Progenitor cell of endocrine pancreas (in vitro differentiated cells): ENCODE measurements at places on chromosomes 7 and 10.

DNA sequence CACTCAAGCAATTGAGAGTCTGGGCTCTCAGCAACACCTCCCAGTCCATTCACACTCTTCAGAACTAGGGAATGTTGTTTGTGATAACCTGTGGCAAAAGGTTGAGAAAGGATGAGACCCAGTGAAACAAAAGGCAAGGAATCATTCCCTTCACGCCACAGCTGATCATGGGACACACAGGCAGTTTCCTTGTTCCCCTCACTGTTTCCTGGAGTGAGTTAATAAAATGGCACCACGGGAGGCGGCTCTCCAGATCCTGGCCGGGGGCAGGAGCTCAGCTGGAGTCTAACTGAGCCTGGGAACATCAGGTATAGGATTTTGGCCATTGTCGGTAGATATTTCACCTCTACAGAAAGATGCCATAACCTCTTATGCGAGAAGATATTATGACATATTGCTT, 107.3 kb upstream of the FAM171A1 start:
- DNase-seq: no peak

GRCh38 chr7:17633067-17633466, 307.2 kb downstream of the SNX13 start:
- no peak for DNase-seq

DNA sequence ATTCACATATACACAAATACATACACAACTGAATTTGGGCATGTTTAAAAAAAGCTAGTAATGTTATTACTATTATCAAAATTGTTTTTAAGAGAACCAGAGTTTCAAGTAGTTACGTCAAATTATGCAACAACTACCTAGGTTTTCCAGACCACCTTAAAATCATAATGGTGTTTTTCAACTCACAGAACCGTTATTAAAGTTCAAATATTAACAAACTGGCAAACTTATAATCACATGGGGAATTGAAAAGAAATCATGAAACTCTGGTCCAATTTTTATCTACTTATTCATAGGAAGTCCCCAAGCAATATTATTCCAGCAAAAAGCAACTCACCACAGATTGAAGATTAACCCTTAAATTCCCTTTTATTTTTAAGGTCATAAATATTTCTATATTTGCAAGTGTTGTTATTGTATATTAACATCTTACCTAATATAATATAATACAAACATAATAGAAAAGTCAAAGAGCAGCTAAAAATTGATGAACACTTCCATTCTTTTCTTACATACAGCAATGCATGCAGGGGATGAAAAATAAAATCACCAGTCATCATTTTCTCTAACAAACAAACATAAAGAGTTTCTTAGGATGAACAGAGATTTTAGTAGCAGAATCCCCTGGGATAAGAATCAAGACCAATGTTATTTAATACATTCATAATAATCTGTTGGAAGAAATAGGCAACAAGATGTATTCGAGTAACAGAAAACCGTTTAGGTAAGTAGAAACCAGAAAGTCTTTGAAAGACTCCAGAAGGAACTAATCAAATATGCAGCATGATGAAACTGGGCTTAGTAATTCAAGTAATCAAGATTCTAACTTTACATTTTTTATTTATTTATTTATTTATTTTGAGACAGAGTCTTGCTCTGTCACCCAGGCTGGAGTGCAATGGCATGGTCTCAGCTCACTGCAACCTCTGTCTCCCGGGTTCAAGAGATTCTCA, 391.1 kb downstream of the PARD3 start:
- no peak for DNase-seq

DNA sequence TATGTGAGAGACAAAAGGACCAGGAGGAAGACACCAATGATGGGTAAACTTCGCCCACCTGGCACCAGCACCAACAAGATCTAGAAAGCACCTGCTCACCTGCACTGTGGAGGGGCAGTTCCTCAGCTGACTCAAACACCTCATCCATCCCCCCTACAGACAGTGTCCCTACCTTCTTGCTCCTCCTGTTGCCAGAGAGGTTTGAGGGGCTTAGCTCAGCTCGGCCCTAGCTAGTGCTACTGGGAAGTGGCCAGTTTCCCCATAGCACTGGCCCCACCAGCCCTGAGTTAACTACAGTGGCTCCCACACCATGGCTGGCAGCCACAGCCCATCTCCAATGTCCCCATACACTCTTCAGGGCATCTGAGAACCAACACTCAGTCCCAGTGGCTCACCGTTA, 70.8 kb downstream of the GRID1 start:
- DNase-seq: no peak

- DNase-seq: no peak
Observed at GRCh38 chr7:102230593-102230992, 56.1 kb upstream of the SH2B2 start.

DNA sequence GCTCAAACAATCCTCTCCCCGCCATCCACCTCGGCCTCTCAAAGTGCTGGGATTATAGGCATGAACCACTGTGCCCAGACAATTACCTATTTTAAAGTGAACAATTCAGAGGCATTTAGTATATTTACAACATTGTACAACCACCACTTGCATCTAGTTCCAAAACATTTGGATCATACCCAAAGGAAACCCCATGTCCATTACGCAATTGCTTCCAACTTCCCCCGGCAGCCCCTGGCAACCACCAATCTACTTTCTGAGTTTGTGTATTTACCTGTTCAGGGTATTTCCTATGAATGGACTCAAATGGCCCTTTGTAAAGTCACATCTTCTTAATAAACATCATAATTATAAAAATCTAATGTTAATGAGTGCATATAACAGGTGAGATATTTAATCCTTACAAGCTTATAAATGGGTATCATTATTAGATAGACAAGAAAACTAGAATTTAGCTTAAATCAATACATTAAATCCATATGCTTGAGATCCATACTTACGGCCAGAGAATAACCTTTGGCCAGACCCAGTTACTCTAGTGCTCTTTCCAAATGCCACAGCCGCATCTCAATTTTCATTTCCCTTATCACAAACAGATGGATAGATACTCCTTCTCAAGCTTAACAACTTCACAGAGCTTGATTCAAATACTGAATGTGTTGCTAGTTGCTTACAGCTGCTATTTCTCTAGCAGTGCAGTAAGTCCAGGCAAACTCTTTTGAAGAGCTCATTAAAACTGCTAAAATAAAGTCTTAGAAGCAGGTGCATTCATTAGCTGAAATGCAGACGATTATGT, 133.4 kb upstream of the MKLN1 start:
- DNase-seq: no peak

DNA sequence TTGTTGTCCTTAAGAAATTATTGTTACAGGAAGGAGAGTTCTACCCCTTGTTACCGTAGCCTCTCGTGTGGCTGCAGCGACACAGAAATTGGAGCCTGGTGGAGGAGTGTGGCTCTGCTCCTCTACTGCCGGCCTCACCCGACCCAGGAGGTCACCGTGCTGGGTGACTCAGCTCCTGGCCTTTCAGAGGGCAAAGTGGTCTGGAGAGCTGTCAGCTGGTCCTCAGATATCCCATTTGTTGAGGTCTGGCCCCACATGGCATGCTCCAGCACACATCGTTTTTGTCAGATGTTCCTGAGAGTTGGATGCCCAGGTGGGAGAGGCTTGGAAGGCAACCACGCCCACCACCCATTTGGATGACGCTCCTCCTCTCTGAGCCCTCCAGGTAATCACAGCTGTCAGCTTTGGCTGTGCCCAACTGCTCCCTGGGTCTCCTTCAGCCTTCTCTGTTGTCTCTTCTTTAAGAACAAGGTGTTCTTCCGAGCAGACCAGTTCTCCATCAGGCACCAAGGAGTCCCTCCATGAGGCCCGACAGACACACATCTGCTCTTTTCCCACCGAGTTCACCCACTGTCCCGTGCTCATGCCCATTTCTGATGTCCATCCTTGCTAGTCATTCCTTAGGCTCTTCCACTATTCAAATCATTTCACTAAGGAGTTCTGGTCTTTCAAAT, 80.3 kb downstream of the RAMP3 start:
- no peak for DNase-seq

- no peak for DNase-seq
Observed at GRCh38 chr7:151138153-151138851, 29.2 kb downstream of the GBX1 start.

DNA sequence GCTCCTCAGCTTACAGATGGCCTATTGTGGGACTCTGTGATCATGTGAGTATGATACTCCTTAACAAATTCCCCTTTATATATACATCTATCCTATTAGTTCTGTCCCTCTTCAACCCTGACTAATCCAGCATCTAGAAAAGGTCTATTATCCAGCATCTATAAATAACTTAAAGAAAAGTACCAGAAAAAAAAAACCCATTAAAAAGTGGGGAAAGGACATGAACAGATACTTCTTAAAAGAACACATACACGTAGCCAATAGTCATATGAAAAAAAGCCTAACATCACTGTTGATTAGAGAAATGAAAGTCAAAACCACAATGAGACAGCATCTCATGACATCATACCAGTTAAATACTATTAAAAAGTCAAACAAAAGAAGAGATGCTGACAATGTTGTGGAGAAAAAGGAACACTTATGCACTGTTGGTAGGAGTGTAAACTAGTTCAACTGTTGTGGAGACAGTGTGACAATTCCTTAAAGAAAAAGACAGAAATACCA, 549.5 kb upstream of the GRM3 start:
- no peak for DNase-seq

DNA sequence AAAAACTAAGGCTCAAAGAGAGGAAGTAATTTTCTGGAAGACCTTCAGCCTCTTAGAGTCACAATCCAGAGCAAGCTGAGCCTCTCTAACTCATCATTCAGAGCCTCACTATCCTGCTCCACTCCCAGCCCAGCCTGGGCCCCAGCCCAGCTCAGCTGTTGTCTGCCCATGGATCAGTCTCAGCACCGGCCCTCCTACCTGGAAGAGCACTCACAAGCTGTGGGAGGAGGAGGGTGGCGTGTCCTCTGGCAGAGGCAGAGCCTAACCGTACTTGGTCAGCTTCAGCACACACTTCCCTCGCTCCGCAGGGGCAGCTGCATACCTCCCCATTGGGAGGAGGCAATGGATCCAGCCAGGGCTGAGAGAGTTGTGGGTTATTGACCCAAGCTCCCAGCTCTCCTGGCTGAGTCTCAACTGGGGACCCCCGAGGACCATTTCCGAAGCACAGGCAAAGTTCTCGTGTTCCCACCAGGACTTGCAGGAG, 66.7 kb upstream of the GPR26 start:
- no peak for DNase-seq

DNA sequence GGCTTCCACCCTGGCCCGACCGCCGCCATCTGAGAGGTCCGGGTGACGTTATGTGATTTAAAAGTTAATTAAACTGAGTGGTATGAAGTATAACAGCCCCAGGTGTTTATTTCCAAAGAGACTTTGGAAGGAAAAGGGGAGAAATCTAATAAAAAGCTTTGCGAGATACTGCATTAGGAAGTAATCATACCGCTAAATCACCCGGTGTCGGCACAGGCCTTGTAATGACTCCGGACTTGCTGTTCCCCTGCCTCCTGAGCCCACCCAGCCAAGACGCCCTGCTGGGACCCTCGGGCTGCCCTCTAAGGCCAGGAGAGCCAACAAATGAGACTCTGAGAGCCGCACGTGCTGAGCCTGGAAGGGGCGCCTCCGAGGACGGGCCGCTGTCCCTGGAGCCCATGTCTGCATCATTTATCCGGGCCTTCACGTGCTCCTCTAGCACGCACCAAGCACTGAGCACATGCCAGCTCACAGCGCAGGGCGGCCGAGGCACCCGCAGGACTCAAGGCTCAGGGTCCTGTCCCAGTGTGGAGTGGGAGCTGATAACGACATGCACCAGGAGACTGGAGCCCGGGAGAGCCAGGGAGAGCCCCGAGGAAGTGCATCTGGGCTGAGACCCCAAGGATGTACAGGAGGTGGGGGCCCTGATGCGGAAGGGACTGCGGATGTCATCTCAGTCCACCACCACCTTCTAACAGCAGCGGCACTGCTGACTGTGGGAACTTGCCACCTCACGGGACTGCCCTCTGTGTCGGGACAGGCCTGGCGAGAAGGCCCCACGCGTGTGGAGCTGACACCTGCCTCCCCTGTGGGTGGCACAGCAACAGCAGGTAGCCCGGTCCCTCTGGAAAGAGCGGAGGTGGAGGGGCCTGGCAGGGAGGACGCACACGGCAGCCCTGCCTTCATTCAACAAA, 182.7 kb downstream of the ELFN1 start:
- DNase-seq: no peak

GRCh38 chr7:111495173-111495810, 67.0 kb downstream of the IMMP2L start:
- DNase-seq: no peak

- DNase-seq: no peak
Observed at GRCh38 chr10:130642926-130643325, 506.7 kb downstream of the GLRX3 start.

GRCh38 chr7:80272560-80273239, 138.1 kb downstream of the GNAI1 start:
- DNase-seq: no peak

GRCh38 chr7:130135208-130136205, 65.2 kb downstream of the KLHDC10 start:
- DNase-seq: no peak

GRCh38 chr7:144403649-144404061, at the start of gene NOBOX:
Gene NOBOX (minus strand): TSS chr7:144403693.
- DNase-seq: no peak

DNA sequence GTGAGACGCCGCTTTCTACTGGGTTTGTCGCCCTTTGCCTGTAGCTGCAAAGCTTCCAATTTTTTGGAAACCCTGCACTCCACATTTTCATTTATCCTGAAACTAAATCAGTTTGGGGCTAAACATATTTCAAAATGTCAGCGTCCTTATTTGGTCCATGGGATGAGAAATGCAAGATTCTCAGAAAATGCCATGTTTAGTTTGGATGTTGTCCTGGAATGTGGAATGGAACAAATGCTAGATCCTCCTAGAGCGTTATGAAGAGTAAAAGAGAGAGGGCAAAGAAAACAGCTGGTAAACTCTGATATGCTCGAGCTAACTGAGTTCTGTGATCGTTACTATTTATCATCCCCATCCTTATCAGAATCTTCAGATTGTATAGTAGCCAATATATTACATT, 236.9 kb downstream of the KLF6 start:
- no peak for DNase-seq

GRCh38 chr10:72477463-72477862, 122.7 kb upstream of the DNAJB12 start:
- DNase-seq: no peak

GRCh38 chr10:91677911-91678310, 45.0 kb upstream of the PPP1R3C start:
- DNase-seq: no peak
